ENCODE measurements at places on chromosomes 6 and 20.
A peak's percentile ranks its signal among the peaks of the same experiment; 100 is the strongest.

DNA sequence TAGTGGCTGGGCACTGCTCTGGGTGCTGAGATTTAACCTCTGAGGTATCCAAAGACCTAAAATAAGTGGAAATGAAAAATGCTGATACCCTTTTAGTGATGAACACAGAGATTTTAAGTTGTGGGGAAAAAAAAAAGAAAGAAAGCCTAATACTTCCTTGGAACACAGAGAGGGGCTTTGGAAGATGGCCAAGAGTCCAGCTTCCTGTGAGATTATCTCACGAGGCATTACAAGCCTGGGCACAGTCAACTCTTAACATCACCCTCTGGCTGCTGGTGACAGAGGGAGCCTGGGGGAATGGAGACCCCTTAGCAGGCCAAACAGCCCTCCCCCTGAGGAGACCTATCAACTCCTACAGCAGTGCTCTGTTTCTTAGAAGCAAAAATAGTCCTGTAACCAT is 19.7 kb downstream of the BTN2A1 start:
- DNase-seq = no peak

- DNase-seq = no peak
Observed at GRCh38 chr6:142784344-142784743, 160.6 kb downstream of the HIVEP2 start.

- peak; percentile 43 for DNase-seq
Observed at GRCh38 chr6:87473419-87473903, 687 bp downstream of the SLC35A1 start.

DNA sequence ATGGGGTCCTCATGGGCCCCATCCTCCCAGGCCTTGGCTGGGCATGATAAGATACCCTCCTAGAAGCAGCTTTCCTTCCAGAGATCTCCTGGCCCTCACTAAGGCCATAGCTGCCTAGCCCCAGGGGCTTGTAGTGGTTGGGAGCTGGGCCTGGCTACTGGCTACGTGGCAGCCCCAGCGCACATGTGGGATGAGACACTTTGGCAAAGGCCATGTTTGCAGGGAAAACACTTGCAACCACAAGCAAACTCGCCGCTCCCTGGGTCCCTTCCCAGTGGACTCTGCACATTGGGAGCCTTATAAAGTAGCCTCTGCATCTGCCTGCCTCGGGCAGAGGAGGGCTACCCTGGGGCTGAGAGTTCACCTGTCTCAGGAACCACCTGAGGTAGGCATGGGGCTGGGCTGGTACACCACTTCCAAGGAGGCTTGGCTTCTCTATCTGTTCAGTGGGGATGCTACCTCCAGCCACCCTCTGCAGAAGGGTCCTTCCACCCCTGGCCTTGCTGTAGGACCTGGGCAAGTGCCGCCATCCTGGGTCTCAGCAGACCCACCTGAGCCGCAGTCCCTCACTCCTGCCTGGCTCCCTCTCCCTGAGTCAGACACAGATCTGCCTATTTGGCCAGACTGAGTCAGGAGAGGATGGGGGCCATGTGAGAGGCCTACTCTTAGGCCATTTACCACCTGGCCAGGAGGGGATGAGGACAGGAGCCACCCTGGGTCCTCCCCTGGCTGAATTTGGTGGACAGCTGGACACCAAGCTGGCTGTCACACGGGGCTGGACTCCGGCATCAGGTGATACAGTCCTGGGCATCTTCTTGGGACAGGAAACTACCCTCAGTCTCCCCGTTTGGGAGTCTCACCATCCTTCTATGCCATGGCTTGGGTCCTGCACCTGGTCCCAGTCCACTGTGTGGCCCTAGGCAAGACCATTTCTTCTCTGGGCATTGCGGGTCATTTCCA is at the start of gene BPIFB2:
TSS of gene BPIFB2 (plus strand) at position 329 of the 960 bp plus-strand sequence. CDS start 871 bp downstream, outside the sequence.
- no peak for DNase-seq

DNA sequence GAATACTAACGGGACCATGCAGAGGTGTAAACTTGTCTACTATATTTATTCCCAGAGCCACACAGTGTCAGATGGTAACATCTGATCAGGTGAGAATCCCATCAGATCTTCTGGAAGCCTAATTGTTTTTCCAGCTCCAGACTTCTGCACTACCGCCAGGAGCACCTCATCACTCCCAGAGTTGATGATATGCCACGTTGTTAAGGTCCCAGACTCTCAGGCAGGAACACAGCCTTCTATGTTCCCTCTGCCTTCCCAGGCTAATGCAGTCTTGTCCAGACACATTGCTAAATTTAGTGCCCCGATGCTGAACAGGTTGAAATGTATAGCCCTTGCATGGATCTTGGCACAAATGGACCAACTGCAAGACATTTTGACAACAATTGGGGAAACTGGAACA is 86.2 kb downstream of the PROKR2 start:
- no peak for DNase-seq

DNA sequence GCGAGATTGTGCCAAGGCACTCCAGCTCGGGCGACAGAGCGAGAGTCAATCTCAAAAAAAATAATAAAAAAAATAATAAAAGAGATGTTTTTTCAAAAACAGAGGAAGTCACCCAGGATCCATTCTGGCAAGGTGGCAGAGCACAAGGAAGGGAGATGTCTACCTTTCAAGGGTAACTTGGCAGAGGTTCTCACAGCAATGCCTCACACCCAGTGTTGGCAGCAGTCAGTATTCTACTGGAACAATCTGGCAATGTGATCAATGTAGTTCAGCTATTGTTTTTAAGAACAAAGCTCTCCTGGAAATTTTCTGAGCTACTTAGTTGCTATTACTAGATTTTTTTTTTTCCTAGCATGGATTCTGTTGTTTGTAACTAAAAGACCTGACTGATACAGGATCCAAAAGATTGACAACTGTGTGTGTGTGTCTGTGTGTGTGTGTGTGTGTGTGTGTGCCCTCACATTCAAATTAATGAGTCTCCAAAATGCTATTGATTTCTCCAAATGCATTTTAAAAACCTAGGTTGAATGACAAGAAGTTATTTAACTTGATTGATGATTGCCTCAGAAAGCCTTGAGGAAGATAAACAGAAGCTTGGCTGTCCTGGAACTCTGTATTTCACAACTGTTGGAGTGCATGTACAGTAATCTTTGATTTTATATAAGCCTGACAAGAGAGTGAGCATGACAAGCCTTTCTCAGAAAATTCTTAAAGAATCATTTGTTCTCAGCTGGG is 114.1 kb upstream of the RREB1 start:
- no peak for DNase-seq

GRCh38 chr6:84191802-84192201 is 35.6 kb downstream of the CEP162 start:
- no peak for DNase-seq
